Nucleus accumbens (tissue), 56 donors: ENCODE measurements at places on chromosomes 6 and 20.

- no peak for DNase-seq
These were observed 119.9 kb downstream of the RNF144B start for GRCh38 chr6:18507018-18507415.

GRCh38 chr20:24630486-24631172 is 161.2 kb downstream of the SYNDIG1 start:
- DNase-seq: no peak

- DNase-seq: no peak
These were observed 54.8 kb downstream of the CAP2 start for GRCh38 chr6:17448165-17448564.

GRCh38 chr6:114075777-114076176 is 104.8 kb upstream of the HDAC2 start:
- DNase-seq: no peak

DNA sequence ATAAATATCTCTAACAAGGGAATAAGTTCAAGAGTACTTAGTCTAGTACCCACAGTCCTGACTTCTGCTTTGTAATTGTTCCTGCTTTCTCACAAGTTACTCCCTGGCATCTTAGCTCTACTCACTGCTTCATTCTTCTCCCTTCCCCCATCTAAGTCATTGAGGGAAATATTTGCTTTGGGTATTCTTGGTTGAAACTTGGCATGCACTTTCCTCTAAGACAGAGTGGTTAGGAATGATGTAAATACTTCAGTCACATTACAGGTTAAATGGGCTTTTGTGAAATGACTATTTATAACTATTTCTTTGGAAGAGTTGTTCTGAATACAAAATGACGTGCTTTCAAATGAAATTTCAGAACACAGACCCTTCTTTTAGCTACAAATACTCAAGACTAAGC is 67.7 kb upstream of the PLEKHG1 start:
- DNase-seq: no peak
